ENCODE measurements at places on chromosomes 7 and 10.

GRCh38 chr10:88071879-88072278 is 208.5 kb downstream of the PTEN start:
- DNase-seq = no peak

GRCh38 chr10:76357726-76358415 is 926.4 kb downstream of the LRMDA start:
- DNase-seq = no peak

- DNase-seq = no peak
Observed at GRCh38 chr10:124657806-124658205, 86.4 kb downstream of the FAM53B start.

DNA sequence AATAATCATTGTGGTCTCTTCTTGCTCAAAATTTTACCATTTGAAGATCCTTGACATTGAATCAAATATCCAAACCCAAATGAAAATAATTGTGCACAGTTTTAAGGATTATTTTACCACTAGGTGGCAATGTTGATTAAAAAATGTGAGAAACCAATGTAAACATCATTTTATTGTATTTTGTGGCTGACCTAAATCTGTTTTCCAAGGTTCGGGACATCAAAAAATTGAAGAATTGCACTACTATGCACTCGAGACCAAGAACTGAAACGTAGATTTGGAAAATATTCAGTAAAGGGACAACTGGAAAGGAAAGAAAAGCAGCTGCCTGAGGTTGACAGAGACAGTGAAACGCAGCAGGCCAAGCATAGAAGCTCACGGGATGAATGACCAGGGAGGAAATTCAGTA is 259.3 kb downstream of the SNX13 start:
- no peak for DNase-seq

- no peak for DNase-seq
Observed at GRCh38 chr10:5559642-5560141, 34.9 kb downstream of the CALML3 start.

GRCh38 chr7:25073451-25073850 is 51.6 kb downstream of the CYCS start:
- no peak for DNase-seq

DNA sequence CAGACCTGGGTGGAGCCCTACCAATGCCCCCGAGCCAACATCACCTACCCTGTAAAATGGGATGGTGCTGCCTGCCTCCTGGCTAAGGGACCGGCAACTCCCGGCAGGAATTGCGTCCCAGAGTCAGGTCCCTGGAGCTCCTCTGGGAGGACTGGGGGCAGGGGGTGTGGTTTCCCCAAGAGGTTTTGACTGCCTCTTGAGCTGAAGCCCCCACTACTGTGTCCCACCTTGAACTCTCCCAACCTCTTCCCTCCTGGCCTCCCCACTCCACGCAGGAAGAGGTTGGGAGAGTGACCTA is 1.3 kb downstream of the SH2B2 start:
- no peak for DNase-seq

DNA sequence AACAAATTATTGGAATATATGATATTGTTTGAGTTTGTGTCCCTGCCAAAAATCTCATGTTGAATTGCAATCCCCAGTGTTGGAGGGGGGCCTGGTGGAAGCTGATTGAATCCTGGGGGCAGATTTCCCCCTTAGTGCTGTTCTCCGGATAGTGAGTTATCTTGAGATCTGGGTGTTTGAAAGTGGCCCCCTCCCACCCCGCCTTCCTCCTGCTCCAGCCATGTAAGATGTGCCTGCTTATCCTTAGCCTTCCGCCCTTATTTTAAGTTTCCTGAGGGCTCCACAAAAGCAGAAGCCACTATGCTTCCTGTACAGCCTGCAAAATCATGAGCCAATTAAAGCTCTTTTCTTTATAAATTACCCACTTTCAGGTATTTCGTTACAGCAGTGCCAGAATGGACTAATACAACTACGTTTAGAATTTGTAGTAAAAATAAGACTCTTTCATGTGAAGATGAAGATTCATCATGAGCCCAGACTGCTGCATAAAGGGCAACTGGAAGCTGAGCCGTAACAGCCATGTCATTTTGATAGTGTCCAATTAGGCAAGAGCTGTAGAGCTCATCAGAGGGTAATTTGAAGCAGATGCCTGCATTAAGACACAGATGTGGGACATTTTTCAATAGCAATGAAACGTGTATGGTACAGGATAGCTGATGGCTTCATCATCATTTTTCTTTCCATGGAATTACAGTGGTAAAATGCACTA is 1007.2 kb downstream of the REEP3 start:
- no peak for DNase-seq

GRCh38 chr10:125004571-125005311 is 62.8 kb downstream of the ZRANB1 start:
- no peak for DNase-seq

DNA sequence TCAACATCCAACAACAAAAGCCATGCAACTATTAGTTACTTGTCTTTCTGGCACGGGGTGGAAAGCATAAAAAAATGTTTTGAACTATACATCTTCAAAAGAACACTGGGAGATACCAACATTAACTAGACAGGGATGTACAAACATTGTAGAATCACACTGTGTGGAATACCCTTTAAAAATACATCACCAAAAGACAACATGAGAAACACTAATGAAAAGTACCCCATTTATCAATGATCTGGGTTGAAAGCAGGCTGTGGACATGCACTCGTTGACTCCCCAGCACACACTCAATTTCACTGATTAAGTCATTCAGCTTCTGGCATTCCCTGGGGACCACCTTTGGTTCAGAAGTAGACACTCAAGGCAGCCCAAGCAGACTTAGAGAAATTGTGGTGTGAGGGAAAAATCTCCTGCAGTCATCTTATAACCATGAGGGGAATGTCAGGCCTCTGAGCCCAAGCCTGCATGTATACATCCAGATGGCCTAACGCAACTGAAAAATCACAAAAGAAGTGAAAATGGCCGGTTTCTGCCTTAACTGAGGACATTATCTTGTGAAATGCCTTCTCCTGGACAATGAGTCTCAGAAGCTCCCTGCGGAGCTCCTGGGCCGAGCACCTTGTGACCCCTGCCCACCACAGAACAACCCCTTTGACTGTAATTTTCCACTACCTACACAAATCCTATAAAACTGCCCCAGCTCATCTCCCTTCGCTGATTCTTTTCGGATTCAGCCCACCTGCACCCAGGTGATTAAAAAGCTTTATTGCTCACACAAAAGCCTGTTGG is 53.0 kb downstream of the CACUL1 start:
- DNase-seq = no peak

DNA sequence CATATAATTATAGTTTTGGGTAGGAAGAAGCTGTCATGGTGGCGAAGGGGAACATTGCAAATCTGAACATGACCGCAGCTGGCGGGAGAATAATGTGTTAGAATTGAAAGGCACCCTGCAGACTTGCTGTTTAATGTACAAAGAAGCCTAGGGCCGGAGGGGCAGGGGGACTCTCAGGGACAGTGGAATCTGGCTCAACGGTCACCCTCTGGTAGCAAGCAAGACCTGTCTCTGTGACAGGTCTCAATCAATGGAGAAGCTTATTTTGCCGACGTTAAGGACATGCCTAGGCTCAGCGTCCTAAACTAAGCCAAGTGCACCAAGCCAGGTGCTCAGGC is 177.3 kb downstream of the NSUN6 start:
- DNase-seq = no peak

Measured in NCI-H526 treated with DMSO at 0.1 percent for 48 hours (cell line).